ENCODE measurements at places on chromosomes 1 and 21. TPM values are rescaled to one million over a fixed set of nuclear protein-coding genes. Genes with fewer than 3 reads are reported as not detected.

TMEM50B gene
- 29.3 TPM for total RNA-seq

RCSD1 gene
- total RNA-seq: 1.00 TPM

CD1B gene
- total RNA-seq: not detected

MEAF6 gene
- total RNA-seq: 50.5 TPM

GPR25 gene
- not detected for total RNA-seq

KIF21B gene
- total RNA-seq: 4.4 TPM

SGIP1 gene
- total RNA-seq: 68.9 TPM

C1orf56 gene
- total RNA-seq: 3.5 TPM

SMG7 gene
- 42.1 TPM for total RNA-seq

GJB3 gene
- not detected for total RNA-seq

SIK1 gene
- 8.0 TPM for total RNA-seq

THEMIS2 gene
- 11.1 TPM for total RNA-seq

IFFO2 gene
- total RNA-seq: 35.1 TPM

ASPM gene
- 55.1 TPM for total RNA-seq

FCGR2B gene
- total RNA-seq: not detected

TADA1 gene
- 7.5 TPM for total RNA-seq

AMY2A gene
- not detected for total RNA-seq

IGSF9 gene
- total RNA-seq: 0.16 TPM

PAQR6 gene
- 1.6 TPM for total RNA-seq

Measured in endothelial cell of umbilical vein (primary cell).